Activated T-helper 1 cell treated with anti-CD3 and anti-CD28 coated beads, Interleukin-2, amount 50 U/mL, for 16 hours (primary cell): ENCODE measurements at places on chromosomes 5 and 9.

DNA sequence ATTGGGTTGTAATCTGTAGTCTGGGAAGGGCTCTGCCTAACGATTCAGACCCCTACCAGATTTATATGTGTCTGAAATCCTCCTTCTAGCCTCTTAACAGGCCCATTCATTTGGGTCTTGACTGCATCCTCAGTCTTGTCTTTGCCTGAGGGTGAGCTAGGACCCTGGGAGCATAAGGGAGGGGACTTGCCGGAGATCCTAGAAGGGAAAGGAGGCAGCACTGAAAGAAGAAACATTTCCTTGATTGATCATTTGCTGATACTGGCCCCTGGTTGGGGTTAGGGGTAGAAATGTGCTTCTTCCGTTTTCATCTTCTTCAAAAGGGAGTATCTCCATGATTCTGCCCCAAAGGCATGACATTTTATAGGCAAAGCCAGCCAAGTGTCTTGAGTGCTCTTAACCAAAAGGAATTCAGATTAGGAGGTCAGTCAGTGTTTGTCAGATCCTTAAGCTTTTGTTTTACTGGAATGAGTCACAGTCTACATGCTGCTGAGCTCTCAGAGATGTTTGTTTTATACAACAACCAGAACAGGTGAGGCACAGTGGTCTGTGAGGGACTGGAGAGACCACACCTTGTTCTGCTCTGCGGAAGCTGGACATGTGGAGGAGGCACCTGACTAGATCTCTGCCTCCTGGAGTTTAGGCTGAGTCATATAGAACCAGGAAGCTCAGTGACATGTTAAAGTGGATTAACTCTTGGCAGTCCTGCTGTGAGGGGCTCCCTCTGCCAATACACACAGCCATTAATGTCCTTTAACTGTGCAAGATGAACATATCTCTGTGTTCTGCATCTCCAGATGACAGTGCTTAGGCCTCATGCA lies 37.7 kb downstream of the PCDHAC2 start:
- DNase-seq: no peak

DNA sequence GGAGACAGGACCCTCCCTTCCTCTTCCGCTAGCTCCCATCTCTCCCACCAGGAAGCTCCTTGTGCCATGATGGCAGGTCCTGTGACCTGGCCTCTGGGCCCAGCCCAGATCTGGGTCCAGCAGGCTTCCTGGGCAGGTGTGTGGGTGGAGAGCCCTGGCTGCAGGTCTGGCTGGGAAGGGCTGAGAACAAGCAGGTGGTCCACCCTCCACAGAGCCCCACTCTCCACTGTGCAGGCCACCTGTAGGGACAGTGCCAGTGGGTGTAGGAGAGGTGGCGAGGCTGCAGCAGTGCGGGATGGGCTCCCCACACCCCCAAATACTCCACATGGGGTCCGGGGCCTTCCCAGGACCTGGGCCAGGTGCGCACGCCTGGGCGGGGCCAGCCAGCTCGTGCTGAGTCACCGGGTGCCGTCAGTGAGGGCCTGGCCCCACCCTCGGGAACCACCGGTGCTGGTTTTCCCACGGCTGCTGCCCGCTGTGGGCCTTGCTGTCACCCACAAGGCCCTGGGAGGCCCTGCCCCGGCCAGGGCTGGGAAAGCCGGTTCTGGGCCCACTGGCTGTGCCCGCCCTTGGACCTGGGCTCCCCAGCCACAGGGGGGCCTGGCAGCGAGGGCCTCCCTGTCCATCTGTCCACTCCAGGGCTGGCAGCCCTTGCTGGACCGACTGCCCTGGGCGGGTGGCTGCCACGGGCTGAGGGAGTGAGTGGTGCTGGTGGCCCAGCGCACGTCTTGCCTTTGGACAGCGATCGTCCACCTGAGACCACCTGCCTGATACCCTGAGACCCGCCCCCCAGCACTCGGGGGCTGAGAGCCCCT lies 9.3 kb upstream of the NRARP start:
- DNase-seq: no peak

DNA sequence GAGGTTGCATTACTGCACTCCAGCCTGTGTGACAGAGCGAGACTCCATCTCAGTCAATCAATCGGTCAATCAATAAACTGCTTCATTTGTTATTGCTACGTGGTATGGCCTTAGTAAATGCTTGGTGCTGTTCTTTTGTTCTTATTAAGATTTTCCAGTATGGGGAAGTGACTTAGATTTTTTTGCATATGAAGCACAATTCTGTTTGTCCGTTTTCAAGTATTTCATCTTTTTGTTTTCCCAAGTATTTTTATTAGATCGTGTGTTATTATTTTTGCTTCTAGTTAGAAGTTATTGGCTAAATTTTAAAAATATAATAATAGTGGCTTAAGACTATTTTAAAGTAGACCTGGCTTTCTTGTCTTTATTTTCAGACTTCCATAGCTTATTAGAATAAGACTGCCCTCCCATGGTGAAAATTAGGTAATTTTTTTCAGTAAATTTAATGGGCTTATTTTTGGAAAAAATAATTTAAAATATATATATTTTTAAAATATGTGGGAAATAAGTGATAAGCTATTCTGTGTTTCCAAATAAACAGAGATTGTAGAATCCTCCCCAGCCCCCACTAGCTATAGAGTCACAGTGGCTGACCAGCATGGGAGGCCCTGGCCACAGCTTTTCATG lies 14.7 kb upstream of the OMD start:
- no peak for DNase-seq

GRCh38 chr9:29691758-29692407 lies 2118.6 kb upstream of the C9orf72 start:
- DNase-seq: no peak

DNA sequence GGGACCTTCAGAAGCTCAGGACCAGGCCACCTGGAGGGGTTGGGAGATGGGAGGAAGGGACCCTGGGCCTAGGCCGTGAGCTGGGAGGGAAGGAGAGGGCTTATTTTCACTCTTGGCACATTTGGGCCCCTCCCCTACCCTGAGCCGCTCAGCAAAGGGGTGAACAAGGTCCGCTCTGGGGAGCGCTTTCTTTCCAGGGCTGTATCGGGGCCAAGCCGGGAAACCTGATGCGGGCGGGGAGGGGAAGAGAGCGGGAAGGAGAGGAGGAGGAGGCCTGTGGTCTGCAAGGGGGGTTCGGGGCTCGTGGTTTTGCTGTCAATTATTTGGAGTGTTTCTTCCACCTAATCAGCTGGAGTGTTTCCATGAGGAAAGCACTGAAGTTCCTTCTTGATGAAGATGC lies 62.7 kb upstream of the RXRA start:
- no peak for DNase-seq
